ENCODE measurements at places on chromosomes 13 and 19. TPM values are rescaled to one million over a fixed set of nuclear protein-coding genes. Genes with fewer than 3 reads are reported as not detected.

- DNase-seq = no peak
Observed at GRCh38 chr13:40399756-40400155, 266.7 kb downstream of the FOXO1 start.

- DNase-seq = no peak
Observed at GRCh38 chr19:48966541-48967345, 1.6 kb downstream of the FTL start.

- DNase-seq = no peak
Observed at GRCh38 chr19:18993115-18993514, 40.2 kb downstream of the SUGP2 start.

The LMTK3 gene
- total RNA-seq = 1.9 TPM

DNA sequence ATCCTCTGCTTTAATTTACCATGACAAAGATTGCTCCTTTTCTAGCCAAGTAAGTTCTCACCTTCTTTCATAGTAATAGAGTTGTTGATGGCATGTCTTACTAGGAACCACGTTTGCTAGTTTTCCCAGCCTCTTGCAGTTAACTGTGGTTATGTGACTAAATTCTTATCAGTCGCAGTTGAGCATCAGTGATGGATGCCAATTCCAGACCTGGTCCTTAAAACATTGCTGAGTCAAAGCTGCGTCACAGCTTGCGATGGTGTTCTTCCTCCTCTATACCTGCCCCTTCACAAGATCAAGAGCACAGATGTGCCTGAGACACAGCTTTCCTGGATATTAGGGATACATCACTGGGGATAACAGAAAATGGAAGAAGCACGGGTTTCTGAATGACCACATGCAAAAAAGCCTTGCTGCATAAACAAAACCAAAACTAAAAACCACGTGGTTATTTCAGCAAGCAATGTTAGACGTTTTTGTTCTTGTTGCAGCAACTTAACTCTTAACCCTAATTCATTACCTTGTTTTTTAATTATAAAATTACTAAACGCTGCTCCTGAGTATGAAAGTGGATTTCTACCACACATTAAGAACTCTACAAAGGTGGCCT, 97.6 kb upstream of the DACH1 start:
- DNase-seq = no peak

DNA sequence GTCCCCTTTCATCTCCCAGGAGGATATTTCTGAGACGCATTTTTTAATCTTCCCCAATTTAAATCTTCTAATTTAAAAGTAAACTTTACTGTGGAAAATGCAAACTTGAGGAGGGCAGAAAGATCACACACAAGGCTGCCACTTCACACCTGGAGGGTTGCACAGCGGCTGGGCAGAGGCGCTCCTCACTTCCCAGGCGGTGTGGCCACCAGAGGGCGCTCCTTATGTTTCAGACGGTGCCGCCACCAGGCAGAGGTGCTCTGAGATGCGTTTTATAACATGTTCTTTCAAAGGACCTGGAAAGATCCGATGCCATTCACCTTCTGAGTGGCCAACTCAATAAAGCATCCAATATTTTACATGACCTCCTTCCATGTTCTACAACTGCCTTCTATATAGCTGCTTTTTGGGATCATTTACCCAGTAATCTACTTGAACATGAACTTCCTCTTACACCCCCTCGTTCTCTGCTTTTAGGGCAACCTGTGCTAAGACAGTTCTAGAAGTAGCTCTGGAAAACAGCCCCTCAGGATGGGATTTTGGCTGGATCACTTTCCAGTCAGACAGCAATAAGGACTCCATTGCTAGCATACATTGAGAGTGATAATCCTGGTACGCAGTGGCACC, 14.8 kb upstream of the MTUS2 start:
- DNase-seq = peak; percentile 6

- no peak for DNase-seq
Observed at GRCh38 chr19:42208612-42209011, 8.9 kb downstream of the DEDD2 start.

The EEF2 gene
- total RNA-seq = 2,947 TPM

GRCh38 chr19:16626796-16627192, 1.2 kb downstream of the MED26 start:
- DNase-seq = no peak

DNA sequence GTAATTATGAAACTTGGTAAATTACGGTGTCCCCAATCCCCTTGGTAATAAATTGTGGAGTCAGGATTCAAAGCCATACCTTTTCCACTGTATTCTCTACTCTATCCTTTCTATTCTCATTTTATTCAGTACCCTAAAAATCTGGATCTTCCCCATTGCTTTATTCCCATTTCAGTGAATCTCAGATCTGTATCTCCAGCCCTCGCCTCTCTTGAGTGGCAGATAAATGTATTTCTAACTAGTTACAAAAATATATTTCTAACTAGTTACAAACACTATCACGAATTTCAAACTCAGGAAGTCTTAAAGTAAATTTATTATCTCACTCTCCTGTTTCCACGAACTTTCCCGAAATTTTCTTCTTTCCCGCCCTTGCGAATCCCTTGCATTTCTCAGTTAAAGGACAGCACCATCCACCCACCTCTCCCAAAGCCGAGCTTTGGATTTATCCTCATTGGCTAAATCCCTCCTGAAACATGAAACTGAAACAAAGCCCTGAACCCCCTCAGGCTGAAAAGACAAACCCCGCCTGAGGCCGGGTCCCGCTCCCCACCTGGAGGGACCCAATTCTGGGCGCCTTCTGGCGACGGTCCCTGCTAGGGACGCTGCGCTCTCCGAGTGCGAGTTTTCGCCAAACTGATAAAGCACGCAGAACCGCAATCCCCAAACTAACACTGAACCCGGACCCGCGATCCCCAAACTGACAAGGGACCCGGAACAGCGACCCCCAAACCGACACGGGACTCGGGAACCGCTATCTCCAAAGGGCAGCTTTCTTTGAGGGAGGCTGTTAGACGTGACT, 164.3 kb upstream of the PABPC3 start:
- DNase-seq = no peak

The APOC4 gene
- not detected for total RNA-seq

The FPR1 gene
- not detected for total RNA-seq

The PLK5 gene
- not detected for total RNA-seq

The SYCN gene
- not detected for total RNA-seq

DNA sequence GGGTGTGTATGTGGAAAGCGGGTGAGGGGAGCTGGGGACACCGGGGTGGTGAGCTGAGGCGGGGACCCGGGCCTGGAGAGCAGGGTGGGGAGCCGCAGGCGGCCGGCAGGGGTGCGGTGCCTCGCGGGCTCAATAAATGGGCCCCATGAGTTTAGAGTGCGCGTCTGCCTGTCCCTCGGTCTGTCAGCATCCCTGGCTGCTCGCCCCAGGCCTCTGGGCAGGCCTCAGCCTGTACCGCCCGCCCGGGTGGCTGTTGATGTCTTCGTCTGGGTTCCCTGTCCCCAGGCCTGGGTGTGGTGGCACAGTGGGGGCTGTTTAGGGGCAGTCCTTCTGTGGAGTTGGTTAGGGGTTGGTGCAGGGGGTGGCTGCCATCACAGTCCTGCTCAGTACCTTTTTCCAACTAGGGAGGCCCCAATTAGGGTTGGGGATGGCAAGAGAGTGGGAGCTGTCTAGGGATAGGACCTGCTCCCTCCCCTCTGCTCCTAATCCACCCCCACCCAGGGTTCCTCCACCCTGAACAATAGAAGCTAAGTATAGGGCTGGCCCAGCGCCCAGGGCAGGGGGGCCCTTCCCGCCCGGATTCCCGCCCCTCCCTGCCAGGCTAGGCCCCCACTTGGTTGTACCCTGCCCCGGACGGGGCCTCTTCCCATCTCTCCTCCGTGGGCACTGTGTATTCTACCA, 12.2 kb downstream of the CIC start:
- DNase-seq = peak; percentile 56

The KIR2DL3 gene
- total RNA-seq = not detected

The PCDH17 gene
- total RNA-seq = not detected

The AMER2 gene
- total RNA-seq = not detected

The C13orf42 gene
- not detected for total RNA-seq

- DNase-seq = no peak
Observed at GRCh38 chr13:101752432-101752831, 300.0 kb downstream of the ITGBL1 start.

GRCh38 chr13:33249066-33249465, 36.5 kb downstream of the STARD13 start:
- no peak for DNase-seq
